ENCODE measurements at places on chromosomes 2 and 18.

DNA sequence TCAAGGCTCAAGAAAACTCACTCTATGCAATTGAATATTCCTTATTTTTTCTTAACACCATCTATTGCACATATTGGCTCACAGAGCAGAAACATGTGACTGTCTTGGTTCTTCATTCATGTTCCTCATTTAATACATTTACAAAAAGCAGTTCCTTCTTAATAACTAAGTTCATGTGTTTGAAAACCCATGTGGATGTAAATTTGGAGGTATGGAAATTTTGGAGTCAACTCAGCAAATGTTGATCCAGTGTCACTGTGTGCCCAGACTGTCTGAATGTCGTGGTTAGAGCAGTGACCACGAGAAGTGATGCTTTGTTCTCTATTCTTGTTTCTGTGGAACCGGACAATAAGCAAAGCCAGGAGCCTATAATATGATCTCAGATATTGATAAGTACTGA, 299.1 kb downstream of the SETBP1 start:
- no peak for DNase-seq

- no peak for DNase-seq
Observed at GRCh38 chr2:131085646-131086045, 7.6 kb downstream of the FAM168B start.

DNA sequence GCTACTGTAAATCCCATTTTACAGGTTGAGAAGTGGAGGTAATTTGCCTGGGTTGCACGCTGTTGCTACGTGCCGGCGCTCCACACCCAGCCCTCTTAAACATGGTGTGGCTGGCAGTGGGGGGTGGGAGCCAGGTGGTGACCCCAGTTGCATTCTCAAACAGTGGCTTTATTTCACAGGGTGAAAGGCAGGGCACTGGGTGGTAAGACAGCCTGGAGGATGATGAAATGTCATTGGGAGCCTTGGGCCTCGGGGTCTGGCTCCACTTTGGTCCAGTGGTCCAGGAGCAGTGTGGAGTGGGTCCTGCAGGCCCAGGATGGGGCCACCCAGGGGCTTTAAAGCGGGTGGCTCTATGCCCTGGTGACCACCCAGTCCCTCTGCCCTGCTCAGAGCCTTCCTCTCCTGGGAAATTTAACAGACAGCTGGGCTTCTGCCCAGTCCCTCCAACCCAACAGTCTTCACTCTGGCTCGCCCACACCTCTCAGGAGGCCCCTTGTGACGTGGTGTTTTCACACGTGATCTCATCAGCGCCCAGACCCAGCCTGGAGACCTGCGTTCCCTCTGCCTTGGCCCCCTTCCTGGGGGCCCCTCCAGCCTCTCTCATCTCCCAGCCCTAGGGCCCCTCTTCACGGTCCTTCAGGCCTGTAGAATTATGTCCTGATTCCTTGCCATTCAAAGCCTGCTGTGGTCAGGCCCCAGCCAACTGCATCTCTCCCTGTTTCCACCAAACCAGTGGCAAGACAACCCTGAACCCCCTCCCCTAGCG, 92.5 kb downstream of the INHBB start:
- DNase-seq = no peak

- DNase-seq = no peak
Observed at GRCh38 chr2:174580951-174581350, 16.7 kb downstream of the WIPF1 start.

DNA sequence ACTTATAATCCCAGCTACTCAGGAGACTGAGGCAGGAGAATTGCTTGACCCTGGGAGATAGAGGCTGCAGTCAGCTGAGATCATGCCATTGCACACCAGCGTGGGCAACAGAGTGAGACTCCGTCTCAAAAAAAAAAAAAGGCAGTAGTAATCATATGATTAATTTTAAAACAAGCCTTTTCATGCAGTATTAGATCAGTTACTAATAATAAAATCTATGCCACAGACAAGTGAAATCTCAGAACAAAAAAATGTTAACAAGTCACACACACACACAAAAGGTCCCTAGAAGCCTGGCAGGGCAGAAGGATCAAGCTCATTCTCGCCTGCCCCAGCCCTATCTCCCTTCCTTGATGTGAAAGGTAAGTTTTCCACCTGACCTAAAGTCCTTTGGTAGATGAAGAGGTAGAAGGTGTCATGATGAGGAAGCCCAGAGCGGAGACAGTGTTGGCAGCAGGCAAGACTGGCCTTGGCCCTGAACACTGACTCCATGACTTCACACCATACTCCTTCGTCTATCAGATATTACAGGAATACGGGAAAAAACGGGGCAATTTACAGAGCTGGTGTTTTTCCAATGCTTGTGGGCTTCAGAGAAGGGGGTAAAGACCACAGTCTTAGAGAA, 10.6 kb downstream of the KDSR start:
- no peak for DNase-seq

- no peak for DNase-seq
Observed at GRCh38 chr2:200223205-200223784, 83.2 kb upstream of the SPATS2L start.

DNA sequence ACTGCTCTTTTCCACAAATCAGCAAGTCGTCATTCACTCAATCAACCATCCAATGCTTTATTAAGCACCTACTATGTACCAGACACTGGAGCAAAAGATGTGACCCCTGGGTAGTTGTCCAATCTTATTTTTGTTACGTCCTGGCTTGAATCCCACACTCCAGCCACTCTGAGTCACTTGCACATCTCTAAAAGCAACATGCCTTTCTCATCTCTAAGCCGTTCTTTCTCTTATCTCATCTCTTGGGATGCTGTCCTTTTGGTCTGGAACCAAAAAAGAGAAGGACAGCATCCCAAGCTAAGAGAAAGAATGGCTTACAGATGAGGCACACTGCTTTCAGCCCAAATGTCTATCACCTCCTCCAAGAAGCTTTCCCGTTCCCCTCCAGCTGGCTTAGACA, 58.8 kb downstream of the RNF152 start:
- DNase-seq = no peak

- DNase-seq = no peak
Observed at GRCh38 chr2:3960106-3960505, 256.7 kb downstream of the DCDC2C start.

- DNase-seq = no peak
Observed at GRCh38 chr2:207154556-207155510, 10.9 kb downstream of the KLF7 start.

GRCh38 chr2:106350980-106351379, 117.2 kb downstream of the RGPD3 start:
- no peak for DNase-seq

- DNase-seq = no peak
Observed at GRCh38 chr18:32714571-32715148, 58.2 kb downstream of the KLHL14 start.

- DNase-seq = peak; percentile 83
Observed at GRCh38 chr2:85813982-85814801, 60.4 kb downstream of the ATOH8 start.

- no peak for DNase-seq
Observed at GRCh38 chr2:186588940-186589611, 780 bp upstream of the ITGAV start.

GRCh38 chr2:134189009-134189720, 64.7 kb upstream of the MGAT5 start:
- DNase-seq = no peak

GRCh38 chr2:134391751-134392160, 137.9 kb downstream of the MGAT5 start:
- no peak for DNase-seq

- DNase-seq = peak; percentile 27
Observed at GRCh38 chr2:12488352-12489318, 228.1 kb upstream of the TRIB2 start.

DNA sequence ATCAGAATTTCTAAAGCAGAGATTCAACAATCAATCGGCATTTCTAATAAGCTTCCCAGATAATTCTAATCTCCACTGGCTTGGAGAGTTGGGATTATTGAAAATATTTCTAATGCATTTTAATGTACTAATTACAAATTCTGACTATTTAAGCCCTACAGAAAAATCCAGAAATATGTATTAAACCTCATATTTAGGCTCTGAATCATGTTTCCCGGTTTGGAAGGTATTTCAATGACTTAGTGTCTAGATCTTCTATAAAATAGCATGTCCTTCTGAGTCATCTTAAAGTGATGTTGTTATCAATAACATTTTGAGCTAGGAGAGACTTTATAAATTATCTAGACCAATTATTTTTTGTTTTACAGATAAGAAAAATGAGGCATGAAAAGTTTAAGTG, 258.8 kb upstream of the NRXN1 start:
- DNase-seq = no peak

DNA sequence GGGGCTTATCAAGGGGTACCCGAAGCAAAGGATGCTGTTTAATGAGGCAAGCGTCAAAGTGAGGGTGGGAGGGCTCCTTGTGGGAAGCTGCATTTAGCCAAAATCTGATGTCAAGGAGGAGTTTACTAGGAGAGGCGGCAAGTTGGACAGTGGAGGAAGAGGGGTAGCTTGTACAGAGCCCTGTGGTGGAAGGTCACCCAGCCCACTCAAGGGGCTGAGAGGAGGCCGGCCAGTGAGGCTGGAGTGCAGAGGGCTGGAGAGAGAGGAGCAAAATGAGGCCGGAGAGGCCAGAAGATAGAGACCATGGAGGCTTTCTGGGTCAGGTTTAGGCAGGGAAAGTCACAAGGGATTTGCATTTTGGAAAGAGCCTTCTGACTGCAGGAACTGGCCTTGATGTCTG, 49.5 kb downstream of the ASB1 start:
- no peak for DNase-seq

DNA sequence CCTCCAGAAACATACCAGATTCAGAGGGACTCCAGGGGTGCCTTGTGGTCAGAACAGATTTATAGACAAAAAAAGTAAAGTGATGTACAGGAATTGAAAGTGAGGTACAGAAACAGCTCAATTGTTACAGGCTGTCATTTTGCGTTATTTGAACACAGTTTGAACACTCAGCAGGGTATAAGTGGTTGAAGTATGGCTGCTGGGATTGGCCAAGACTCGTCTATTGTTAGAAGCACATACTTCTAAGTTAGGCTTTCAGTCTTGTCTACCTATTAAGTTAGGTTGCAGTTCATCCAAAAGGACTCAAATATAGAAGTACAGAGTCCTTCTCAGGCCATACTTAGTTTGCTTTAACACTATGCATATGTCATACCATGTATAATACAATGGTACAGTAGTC, 21.0 kb upstream of the GRB14 start:
- DNase-seq = no peak

- no peak for DNase-seq
Observed at GRCh38 chr2:183592271-183592670, 468.0 kb downstream of the NUP35 start.

DNA sequence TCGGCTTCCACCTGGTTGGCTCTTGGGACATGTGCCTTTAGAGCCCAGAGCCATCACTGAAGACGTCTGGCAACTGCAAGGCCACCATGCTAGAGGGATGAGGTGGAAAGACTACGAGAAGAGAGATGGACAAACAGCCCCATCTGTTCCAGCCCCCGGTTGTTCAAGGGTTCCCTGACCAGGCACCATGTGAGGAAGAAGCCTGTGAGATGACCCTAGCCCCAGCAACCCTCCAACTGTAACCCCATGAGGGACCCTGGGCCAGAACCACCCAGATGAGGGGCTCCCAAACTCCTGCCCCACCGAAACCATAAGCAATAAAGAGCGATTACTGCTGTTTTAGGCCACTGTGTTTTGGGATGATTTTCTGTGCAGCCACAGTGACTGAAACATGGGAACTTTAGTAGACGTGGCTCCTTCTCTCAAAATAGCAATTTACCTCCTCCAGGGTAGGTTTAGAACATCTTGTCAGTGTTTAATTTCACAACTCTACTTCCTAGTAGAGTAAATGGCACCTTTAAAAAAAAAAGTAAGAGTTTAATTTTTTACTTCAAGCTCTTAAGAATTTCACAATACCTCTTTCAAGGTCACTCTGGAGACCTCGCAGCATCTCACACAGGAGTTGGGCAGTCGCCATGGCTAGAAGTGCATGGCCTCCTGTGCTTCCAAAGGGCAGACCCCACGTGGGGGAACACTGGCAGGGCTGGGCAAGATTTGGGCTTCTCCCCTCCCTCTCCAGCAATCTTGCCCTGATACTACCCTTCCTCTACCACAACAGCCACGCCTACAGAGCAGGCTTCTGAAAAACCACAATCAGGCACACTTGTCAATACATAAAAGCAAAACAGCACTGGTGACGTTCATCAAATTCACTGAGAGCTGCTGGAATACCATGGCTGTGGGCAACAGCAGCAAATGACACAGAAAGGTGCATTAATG, 48.8 kb downstream of the TMEM163 start:
- DNase-seq = peak; percentile 19

DNA sequence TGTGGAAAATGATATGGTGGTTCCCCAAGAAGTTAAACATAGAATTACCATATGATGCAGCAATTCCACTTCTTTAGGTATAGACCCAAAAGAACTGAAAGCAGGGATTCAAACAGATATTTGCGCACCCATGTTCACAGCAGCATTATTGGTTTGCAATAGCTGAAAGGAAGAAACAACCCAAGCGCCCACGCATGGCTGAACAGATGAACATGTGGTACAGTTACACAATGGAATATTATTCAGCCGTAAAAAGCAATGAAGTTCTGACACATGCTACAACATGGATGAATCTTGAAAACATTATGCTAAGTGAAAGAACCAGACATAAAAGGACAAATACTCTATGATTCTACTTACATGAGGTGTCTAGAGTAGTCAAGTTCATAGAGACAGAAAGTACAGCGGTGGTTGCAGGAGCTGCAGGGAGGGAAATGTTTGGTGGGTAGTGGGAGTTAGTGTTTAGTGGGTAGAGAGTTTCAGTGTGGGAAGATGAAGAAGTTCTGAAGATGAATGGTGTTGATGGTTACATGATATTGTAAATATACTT, 26.7 kb upstream of the ASPRV1 start:
- no peak for DNase-seq

DNA sequence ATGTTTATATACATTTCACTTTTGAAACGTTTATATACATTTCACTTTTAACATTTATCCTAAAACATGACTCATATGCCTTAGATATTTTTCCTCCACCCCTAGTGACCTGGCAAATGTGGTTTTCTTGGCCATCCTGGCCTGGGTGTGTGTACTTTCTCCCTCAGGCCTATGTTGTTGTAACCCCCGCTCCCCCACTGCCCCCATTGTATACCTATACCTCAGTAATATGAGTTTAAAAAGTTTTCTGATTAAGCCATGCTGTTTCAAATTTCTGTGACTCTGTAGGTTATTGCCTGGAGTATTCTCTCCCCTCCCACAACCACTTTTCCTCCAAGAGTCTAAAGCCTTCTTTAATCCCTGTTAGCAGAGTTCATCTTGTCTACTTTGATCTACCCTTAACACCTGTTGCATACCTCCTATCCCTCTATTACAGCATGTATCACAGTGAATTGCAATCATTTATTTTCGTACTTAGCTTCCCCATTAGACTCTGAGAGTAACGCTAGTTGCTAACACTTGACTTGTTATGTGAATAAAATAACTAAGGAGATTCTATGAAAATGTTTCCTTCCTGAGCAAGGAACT, 67.9 kb downstream of the LCLAT1 start:
- DNase-seq = no peak

DNA sequence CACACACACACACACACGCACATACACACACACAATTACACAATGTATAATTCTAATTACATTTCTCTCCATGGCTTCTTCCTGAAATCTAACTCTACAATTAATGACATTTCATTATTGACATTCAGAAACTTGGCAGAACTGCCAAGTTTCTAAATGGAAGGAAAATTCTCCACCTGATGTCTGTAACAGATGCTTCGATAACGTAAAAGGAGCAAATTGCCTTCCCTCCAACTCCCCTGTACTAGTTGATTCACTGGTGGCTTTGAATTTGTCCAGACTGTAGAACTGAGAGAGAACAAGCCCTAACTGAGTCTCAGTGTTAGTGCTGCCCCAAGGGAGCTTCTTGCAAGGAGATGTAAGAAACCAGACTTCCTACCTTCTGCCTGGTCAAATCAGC, 255.1 kb upstream of the TMEM200C start:
- DNase-seq = no peak

- DNase-seq = peak; percentile 76
Observed at GRCh38 chr2:101474731-101475384, at the start of gene RFX8. RFX8 (minus strand) TSS chr2:101475112; CDS start chr2:101466848, 8,264 bp downstream.

Measured in stimulated activated CD4-positive, alpha-beta T cell treated with anti-CD3 and anti-CD28 coated beads, Interleukin-1b, Interleukin-23, amount 100 ng/mL, for 48 hours (primary cell).